ENCODE measurements at places on chromosomes 13 and 19. TPM values are rescaled to one million over a fixed set of nuclear protein-coding genes. Genes with fewer than 3 reads are reported as not detected.

Gene SH2D3A
- 97.6 TPM for total RNA-seq

Gene GPR12
- not detected for total RNA-seq

Gene CERS1
- not detected for total RNA-seq

Gene ZNF616
- 5.3 TPM for total RNA-seq

Gene KLHL1
- not detected for total RNA-seq

Data from hair follicular keratinocyte (primary cell).